ENCODE measurements at places on chromosomes 6 and 20.

GRCh38 chr6:112257178-112257855 lies 3.0 kb upstream of the LAMA4 start:
- DNase-seq: no peak

- no peak for DNase-seq
Measured at GRCh38 chr20:22496817-22497216, 87.6 kb downstream of the FOXA2 start.

GRCh38 chr20:37796121-37796520 lies 102.3 kb downstream of the CTNNBL1 start:
- DNase-seq: no peak

GRCh38 chr20:62722627-62723026 lies 14.0 kb downstream of the NTSR1 start:
- no peak for DNase-seq

- peak; percentile 13 for DNase-seq
Measured at GRCh38 chr6:135440087-135440792, 57.3 kb downstream of the AHI1 start.

DNA sequence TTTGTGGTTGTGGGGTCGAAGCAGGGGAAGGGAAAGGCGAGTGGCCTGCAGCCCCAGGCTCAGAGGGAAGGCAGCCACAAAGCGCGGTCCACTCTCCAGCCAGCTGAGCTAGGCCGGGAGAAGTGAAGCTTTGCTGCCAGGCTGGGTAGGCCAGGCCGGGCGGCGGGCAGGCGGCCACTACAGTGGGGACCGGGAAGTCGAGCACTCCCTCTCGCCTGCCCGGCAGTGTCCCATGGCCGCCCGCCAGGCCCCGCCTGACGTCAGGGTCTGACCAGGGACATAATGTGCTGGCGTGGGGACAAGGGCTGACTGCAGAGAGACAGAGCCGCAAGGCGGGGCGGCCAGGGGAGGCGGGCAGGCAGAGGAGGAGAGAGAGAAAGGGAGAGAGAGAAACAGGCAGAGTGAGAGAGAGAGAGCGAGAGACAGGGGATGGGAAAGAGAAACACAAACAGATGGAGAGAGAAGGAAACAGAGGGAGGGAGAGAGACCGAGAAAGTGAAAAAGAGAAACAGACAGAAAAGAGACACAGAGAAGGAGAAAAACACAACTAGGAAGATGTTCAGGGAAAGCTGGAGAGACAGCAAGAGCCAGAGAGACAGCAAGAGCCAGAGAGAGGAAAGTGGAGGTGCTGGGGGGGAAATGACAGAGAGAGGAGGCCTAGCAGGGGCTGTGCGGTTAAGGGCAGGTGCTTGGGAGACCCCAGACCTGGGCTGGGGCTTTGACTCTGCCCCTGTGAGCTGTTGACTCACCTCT lies 94.5 kb upstream of the PTPN1 start:
- no peak for DNase-seq

DNA sequence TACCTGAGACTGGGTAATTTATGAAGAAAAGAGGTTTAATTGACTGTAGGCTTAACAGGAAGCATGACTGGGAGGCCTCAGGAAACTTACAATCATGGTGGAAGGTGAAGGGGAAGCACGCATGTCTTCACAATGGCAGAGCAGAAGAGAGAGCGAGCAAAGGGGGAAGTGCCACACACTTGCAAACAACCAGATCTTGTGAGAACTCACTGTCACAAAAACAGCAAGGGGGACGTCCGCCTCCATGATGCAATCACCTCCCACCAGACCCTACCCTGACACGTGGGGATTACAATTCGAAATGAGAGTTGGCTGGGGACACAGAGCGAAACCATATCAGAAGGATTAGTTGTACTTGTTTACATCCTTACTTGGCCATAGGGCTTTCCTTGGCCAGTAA lies 49.7 kb downstream of the FIG4 start:
- DNase-seq: no peak

DNA sequence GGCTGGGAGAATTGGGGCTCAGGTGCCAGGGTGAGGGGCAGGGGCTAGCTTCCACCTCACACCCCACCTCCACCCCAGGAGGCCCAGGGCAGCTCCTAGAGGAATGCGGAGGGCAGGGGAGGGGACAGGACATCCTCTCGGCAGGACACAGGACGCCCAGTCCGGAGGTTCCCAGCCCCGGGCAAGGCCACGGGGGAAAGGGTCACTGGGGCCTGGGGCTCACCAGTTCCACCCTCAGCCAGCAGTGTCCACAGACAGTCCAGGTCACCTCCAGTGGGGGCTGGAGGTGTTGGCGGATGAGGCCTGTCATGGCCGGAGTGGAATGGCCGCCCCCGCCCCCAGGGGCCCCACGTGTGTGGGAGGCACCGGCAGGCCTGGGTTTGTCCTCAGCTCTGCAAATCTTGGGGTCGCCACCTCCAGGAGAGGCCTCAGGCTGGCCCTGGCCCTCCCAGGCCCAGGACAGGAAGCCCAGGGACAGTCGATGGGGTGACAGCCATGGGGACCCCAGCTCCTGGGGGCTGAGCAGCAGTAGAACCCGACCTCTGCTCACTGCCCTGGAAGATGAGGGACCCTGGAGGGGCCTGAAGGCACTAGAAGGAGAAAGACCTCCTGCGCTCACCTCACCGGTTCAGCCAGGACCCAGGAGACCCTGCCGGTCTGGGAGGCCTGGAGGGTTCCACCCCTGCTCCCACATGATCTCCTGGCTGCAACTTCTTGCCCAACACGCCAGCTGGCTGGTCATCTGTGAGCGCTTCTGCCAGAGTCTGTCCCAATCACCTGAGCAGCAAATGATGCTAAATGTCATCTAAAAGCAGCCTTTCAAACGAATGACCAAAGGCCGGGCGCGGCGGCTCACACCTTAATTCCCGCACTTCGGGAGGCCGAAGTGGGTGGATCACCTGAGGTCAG lies 13.0 kb upstream of the ABHD16B start:
- no peak for DNase-seq

DNA sequence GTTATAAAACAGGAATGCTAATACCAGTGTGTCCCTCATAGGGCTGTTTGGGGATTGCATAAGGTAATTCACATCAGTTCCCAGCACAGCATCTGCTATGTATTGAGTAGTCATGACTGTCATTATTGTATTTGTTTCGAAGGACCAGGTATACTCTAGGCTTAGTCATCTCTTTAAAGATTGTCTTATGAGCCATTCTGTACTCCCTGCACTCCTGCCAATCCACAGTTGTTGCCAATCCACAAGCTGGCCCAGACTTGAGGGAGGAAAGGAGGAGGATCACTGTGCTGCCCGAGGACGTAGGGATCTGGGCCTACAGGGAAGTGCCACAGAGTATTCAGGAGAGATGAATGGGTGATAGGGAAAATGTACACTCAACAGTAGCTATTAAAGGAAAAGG lies 113.0 kb upstream of the TIAM2 start:
- no peak for DNase-seq

DNA sequence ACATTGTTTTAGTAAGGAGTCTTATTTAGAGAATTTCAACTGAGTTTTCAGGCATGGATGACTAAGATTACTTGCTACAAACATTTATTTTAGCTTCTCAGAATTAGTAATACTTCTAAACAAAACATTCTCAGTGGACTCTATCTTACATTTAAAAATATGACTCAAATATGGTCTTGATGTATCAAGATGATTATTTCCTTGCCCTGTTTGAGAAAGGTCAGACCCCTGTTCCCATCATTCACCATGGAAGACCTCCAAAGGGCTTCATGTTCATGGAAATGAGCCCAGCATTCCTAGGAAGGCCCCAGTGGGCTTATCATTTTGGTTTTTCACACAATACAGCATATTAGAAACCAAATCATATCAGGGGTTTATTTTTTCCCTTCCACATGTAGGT lies 24.6 kb upstream of the TRPC4AP start:
- no peak for DNase-seq

GRCh38 chr6:84141521-84141920 lies 85.9 kb downstream of the CEP162 start:
- no peak for DNase-seq

GRCh38 chr6:109595998-109596397 lies 95.0 kb downstream of the AK9 start:
- peak; percentile 11 for DNase-seq

DNA sequence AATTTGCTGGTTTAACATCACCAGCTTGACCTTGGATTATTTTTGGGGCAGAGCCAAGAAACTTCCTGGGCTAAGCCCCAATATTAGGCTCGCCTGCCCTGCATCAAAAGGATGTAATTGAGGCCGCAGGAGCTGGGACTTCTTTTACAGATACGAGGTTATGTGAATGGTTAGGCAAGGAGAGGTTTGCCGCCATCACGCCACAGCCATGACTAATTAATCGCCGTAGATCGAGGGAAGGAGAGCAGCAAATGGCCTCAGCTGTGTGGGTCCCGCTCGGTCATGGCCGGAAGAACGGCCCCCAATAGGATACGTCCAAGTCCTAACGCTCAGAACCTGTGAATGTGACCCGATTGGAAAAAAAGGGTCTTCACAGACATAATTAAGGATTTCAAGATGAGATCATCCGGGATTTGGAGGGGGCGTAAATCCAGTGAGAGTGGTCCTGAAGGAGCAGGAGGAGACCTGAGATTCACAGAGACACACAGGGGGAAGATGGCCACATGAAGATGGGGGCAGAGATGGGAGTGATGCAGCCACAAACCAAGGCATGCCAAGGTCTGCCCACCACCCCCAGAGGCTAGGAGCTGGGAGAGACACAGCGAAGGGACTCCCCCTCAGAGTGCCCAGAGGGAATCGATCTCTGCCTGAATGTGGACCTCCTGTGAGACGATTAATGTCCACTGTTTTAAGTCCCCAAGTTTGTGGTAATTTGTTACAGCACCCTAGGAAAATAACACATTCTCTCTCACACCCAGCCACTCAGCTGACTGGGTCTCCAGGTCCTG lies 10.0 kb upstream of the BNIP5 start:
- no peak for DNase-seq

Data from B cell (primary cell).